ENCODE measurements at places on chromosomes 7 and 10.

GRCh38 chr10:114391599-114391998 is 12.7 kb downstream of the AFAP1L2 start:
- no peak for DNase-seq

DNA sequence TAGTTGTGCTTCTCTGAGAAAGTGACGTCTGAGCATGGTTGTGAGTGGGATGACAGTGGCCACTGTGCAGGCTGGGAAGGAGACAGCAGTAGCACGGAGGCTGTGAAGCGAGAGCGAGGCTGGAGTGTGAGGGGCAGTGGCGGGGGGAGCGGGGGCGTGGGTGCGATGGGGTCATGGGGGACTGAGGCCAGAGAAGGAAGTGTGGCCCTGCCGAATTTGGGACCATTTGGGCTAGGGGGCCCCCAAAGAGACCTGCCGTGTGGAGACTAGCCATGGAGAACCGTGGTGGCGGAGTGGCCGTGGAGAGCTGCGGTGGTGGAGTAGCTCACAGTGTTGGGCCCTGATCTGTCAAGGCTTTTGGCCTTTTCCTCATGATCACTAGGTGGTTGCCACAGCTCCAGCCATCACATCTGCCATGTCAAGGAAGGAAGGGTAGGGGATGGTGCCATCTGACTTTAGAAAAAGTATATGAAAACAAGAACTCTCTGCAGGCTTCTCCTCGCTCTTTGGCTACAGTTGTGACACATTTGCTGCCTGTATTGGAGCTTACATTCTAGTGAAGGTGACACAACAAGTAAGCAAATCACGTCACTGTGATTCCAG is 61.4 kb downstream of the MGMT start:
- no peak for DNase-seq

DNA sequence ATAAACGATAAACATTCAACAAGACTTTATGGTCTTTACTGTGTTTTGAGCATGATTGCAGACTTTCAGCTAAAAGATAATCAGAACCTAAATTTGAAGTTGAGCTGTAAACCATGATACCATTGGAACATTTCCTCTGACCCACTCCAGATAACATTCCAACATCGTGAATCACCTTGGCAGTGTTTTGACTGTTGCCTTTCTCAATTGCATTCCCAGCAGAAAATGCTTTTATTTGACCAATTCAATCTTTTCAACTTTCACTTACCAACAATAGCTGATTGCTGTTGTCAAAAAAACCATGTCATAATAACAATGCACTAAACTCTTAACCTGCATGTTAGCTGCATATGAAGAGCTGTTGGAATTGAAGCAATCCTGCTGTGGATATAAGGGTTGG is 165.5 kb downstream of the MDFIC start:
- no peak for DNase-seq

- DNase-seq: no peak
Measured at GRCh38 chr7:136652635-136653370, 215.6 kb upstream of the CHRM2 start.

DNA sequence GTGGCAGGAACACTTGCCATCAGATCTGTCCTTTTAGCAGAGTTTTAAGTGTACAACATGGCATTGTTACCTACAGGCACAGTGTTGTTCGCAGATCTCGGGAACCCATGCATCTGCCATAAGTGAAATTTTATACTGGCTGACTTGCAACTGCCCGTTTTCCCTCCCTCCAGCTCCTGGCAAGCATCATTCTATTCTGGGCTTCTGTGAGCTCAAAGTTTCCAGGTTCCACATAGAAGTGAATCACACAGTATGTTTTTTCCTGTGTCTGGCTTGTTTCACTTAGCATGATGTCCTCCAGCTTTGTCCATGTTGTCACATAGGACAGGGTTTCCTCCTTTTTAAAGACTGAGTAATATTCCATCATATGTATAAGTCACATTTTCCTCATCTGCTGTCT is 56.6 kb downstream of the C10orf143 start:
- no peak for DNase-seq

GRCh38 chr10:31315453-31315852 is 3.6 kb upstream of the ZEB1 start:
- DNase-seq: no peak

DNA sequence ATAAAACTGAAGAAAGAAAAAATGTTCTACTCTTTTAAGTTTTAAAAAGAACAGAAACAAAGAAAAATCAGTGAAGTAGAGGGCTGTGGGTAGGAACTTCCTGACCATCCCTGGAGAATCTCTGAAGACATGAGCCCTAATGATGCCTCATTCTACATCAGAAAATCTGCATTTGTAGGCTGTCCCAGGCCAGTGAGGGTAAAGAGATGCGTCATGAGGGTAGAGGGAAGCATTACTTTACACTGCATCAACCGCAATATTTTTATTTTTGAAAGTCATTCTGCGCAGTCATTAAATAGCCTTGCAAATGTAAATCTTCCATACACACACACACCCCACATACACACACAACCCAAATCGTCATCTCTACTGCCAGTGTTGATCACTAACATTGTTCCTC is 82.1 kb upstream of the CABCOCO1 start:
- no peak for DNase-seq

- DNase-seq: no peak
Measured at GRCh38 chr7:103660455-103661371, 214.7 kb upstream of the SLC26A5 start.

- no peak for DNase-seq
Measured at GRCh38 chr7:22016507-22016906, 70.8 kb upstream of the CDCA7L start.

DNA sequence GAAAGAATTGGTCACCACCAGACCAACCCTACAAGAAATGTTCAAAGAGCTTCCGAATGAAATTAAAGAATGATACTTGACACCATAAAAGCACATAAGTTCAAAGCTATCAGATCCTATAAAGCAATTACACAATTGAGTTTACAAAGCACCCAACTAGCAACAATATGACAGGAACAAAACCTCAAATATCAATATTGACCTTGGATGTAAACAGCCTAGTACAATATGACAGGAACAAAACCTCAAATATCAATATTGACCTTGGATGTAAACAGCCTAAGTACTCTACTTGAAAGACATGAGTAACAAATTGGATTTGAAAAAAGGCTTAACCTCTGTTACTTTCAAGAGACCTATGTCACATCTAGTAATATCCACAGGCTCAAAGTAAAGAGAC is 1201.4 kb downstream of the XPNPEP1 start:
- no peak for DNase-seq

DNA sequence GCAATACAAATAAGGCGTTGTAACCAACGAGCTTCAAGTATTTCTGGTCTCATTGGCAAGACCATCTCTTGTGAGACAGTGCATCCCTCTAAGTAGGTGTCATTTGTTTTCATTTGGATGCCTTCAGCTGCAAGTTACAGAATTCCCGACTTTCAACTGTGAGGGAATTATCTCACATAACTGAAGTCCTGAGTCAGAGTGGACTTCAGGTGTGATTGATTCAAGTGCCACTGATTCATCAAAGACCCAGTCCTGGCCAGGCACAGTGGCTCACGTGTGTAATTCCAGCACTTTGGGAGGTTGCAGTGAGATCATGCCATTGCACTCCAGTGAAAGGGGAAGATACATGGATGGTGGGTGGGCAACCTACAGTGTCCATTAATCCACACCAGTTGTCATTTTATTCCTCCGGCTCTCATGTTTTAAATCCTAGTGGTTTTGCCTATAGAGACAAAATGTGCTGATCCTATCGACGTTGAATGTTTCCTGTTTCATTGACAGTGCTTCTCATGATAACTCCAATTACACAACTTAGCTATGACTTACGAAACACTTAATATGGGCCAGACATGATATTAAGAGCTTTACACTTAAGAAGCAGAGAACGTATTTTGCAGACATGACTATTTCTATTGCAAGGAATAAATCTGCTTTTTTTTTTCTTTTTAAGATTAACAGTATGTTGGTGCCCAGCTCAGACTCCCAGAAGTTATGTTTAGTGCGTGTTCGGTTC is 268.0 kb downstream of the FRMD4A start:
- DNase-seq: no peak

Measured in NCI-H187 (cell line).